Cardiac septum (tissue), 1 donor: ENCODE measurements at places on chromosomes 6 and 20. TPM values are rescaled to one million over a fixed set of nuclear protein-coding genes. Genes with fewer than 3 reads are reported as not detected.

GRCh38 chr6:27672113-27672799 is 199.4 kb upstream of the ZNF184 start:
- DNase-seq, result no peak

GRCh38 chr6:78598966-78599365 is 268.4 kb upstream of the IRAK1BP1 start:
- DNase-seq, result no peak

DNA sequence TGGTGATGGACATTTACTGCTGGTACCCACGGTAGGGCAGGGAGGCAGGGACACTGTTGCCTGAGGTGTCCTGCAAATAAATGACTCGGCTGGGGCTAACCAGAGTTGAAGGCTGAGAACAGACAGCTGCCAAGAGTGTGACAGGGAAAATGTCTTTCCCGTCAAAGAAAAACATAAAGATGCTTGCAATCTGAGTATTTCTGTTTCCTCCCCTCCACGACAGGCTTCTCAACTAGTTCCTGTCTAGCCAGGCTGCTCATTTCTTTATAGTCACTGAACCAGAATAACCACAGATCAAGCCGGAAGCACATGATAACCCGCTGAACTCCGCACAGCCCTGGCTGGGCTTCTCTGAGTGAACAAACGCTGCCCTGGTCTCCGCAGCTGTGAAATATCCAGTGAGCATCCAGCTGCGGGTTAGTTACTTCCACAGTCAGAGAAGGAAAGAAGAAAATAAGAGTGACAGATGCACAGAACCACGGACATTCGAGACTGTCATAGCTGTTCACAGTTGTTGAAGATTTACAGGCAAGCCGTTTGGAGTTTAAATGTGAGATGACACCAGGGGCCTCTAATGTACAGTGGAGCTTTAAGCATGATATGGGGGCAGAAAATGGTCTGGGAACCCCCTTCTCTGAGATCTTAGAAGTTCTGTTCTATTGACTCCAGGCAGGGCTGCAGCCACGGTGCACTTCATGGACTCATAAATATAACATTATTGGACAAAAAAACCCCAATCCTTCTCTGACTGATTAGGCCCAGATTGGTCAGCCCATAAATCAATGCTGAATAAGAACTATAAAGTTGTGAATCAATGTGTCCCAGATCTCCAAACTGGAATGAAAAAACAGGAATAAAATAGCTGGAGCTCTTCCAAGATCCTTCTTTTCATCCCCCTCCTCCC is 299.9 kb upstream of the SUPT3H start:
- DNase-seq, result no peak

DNA sequence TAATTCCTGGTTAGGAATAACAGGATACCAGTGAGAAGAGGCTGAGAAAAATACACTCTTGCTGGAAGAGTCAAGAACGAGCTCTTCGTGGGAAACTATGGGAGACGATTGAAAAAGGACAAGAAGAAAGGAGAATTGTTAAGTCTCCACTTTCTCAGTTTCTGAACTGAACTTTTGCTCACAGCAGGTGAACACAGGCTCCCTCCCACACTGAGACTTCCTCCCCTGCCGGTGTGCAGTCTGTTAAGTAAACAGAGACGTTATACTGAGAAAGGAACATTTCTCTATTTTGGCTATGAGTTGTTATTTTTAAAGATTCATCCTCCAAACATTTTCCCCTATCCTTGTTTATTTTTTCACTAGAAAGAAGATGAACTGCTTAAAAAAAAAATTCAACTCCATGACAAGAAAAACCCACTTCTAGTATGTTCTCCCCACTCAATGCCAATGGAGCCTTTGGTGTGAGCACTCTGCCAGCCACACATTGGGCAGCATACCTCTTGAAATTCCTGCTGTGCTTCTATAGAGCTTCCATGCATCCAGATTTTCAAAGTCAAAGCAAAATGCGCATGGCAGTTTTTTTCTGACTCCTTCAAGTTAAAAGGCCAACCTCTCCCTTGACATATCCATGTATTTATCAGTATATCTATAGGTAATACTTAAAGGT is 250.5 kb downstream of the ESR1 start:
- no peak for DNase-seq

DNA sequence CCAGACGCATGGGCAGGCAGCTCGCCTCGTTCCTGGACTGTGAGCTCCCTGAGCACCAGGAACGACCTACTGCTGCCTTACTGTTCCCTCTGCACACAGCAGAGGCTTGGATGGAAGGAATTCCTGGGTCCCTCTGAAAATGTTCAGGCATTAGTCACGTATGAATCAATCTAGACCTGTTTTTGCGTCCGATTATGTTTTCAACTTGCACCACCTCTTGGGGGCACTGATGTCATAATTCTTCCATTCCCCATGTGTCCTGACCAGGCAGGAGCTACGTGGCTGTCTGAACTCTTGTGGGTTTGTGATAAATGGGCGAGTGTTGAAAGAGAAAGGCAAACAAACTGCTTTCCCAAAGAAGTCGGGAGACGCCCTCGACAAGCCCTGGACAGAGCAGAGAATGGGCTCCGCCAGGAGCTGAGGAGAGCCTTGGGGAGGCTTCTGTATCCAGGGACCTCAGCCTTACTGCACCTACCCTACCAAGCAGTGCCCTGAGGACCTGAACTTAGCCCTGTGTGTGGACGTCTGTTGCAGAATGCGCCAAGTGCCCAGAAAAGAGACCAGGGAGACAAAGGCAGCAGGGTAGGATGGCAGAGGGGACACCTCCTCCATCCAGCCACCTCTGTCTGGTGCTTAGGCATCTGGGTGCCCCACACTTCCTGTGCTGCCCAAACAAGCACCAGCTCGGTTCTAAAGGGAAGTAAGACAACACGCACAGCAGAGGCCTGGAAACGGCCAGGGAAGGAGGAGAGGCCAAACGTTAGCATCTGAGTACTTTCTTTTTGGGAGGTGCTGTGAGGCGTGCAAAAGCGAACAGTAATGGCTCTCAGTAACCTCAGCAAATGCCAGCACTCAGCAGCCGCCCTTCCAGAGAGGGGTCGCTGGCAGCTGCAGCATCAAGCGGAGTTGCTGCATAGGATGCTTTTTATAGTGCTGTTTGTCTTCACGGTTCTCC is 124.2 kb downstream of the LY86 start:
- peak; percentile 85 for DNase-seq

DNA sequence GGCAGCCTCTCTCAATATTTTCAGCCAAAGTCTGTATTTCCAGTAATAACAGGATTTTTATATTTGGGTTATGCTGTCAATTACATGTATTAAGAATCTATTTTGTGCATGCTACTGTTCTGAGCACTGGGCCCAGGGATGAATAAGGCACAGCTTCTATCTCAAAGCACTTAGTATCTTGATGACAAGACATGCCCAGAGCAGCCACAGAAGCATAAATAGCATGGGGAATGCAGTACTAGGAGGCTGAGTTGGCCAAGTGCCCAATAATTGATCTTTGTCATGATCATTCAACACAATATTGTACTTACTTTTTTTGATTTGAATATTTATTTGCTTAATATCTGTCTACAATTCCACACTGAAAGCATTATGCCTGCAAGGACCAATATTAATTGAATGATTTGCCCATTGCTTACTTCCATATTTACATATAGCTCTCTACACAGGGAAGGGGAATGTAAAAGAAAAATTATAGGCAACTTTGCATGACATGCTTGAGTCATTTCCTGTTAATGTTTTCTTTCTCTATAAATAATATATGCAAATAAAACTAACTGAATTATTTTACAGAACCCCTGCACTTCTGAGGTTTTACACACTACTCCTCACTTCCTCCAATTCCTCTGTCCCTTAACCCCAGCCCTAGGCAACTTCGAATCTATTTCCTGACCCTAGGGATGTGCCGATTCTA is 298.9 kb upstream of the BMP2 start:
- no peak for DNase-seq

DNA sequence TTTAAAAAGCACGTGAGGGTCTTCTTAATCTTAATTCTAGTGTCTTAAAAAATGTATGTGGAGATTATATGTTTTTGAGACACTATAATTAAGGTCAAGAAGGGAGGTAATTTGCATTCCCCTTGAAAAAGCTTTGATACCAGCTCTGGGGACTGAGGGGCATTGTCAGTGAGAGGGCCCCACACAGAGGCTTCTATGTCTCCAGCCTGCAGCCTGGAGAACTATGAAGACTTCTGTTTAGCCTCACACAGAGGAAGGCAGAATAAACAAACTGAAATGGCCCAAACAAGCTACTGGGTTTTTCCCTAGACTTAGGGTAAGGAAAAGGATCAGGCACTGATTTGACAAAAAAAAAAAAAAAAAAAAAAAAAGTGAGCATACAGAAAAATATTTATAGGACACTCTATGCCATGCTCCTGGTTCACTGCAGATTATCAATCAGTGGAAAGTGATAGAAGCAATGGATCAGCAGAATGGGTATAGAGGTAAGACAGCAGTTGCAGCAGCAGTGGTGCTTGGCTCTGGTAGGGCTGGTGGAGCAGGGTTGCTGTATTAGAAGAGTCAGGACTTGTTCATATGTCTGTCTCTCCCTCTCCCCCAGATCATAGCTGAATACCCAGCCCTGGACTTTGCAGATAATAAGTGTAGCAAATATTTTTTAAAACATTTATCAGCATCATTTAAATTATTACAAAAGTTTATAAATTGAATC is 85.4 kb downstream of the KLHL32 start:
- no peak for DNase-seq

DNA sequence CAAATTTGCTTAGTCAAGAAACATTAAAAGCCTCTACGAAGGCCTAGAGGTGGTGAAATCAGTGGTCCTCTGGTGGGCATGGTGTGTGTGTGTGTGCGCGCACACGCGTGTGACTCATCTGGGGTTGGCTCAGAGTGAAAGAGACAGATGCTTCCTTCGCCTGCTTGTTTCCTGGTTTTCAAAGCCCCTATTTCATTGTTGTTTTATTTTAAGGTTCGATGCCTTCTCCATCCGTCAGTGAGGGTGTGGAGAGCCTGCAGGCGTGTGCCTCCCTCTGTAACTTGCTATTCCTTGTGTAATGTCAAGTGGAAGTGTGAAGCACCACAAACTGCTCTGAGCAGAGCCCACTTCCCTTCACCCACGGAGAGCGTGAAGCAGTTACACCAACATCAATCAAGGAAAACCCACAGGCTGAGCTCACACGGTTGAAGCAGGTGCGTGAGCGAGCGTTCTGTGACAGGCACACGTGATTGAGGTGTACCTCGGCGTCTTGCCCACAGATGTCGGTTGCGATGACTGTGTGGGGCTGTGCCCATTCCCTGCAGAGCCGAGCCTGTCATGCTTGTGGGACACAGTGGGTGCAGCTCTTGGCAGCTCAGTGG is 233.9 kb downstream of the PRL start:
- no peak for DNase-seq

DNA sequence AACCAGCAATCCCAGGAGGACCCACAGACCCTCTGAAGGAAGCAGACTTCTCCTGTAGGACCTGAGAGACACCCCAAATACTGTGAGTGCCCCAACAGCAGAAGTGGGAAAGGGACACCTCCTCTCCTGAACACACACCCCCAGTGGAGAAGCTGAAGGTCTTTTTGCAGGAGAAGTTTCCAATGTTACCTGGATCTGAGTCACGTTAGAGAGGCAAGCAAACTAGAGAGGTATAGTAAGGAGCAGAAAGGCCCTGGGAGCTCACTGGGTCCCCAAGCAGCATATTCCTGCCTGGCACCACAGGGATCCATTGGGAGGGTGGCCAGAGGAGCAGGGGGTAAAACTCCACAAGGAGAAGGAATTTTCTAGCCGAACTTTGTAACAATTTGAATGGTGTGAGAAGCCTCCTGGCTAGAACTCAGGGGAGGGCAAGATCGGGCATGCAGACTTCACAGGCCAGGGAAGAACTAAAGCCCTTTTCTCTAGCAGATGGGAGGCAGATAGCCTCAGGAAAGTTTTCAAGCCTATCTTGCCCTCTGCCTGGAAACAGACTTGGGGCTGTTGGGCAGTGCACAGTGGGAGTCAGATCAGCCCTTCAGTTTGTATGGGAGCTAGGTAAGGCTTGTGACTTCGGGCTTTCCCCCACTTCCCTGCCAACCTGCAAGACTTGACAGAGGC is 68.2 kb upstream of the SSTR4 start:
- DNase-seq, result no peak

- no peak for DNase-seq
Measured at GRCh38 chr20:4470375-4470774, 251.3 kb upstream of the PRND start.

GRCh38 chr6:167980911-167981580 is 16.4 kb upstream of the KIF25 start:
- DNase-seq, result no peak

DNA sequence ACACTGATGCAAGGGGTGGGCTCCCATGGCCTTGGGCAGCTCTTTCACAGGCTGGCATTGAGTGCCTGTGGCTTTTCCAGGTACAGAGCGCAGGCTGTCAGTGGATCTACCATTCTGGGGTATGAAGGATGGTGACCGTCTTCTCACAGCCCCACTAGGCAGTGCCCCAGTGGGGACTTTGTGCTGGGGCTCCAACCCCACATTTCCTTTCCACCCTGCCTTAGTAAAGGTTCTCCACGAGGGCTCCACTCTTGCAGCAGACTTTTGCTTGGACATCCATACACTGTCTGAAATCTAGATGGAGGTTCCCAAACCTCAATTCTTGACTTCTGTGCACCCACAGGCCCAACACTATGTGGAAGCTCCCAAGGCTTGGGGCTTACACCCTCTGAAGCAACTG is 107.9 kb upstream of the ECI2 start:
- no peak for DNase-seq

DNA sequence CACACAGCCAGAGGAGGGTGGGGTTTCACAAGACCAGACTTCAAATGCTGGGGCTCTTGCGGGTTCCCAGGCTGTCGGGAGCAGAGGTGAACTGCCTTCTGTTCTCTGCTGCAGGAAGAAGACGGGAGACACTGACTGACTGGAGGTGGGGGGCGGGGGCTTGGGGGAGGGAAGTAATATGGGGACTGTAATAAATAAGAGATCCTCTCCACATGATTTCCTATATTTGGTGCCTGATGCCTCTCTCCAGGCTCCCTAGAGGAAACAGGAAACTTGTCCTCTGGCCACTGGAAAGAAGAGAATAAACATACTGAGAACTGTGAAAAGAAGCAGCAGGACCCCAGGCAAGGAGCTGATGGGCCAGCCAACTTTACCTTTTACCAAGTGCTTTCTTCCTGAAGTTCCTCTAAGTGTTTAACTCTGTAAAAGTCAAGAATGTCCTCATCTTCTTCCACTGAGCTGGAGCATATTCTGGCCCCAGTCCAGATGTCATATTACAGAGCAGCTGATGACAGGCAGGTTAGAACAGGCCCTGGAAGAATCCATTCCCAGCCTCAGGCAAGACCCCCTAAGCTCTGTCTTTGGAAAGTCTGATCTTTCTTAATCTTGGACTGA is 33.2 kb upstream of the ADGRF5 start:
- no peak for DNase-seq

The ANKRD60 gene
- not detected for total RNA-seq

The SIRPB1 gene
- total RNA-seq, result 0.92 TPM

The LRFN2 gene
- not detected for total RNA-seq

The SLC35D3 gene
- not detected for total RNA-seq

The GSTA2 gene
- not detected for total RNA-seq

The APCDD1L gene
- total RNA-seq, result 1.4 TPM

The ADGRB3 gene
- 0.51 TPM for total RNA-seq

The FRS3 gene
- total RNA-seq, result 5.7 TPM

The MTO1 gene
- total RNA-seq, result 20.7 TPM
